ENCODE measurements at places on chromosomes 16 and 17.

DNA sequence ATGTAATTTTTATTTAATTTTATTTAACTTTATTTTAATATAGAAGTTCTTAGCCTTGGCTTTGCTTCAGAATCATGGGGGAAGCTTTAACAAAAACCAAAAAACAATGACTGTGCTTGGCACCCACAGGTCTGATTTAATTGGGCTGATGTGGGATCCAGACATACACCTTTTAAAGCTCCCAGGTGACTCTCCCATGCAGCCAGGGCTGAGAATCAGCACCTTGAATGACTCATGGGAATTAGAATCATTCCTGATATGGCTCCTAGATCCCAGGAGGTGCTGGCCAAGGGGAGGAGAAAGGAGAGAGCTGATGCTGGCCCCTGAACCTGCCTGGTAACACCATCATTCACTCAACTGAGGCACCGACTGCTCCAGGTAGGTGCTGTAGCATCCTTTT lies 240.7 kb downstream of the PARN start:
- DNase-seq, result no peak

DNA sequence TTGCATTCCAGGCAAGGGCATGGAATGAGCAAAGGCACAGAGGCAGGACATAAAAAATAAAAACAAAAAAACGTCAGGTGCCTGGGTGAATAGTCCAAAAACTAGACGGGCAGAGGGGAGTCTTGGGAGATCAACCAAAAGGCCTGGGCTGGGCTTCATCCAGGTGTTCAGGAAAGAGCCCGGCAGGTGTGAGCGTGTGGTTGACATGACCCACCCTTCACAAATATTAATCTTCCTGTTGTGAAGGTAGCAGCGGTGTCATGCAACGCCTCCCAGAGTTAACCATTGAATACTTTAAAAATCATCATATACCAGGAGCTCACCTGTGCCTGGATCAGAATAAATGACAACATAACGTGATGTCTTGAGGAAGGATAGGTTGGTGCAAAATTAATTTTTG lies 90.6 kb downstream of the USP22 start:
- DNase-seq, result no peak

GRCh38 chr17:36999471-36999870 lies 50.7 kb downstream of the AATF start:
- DNase-seq, result no peak

DNA sequence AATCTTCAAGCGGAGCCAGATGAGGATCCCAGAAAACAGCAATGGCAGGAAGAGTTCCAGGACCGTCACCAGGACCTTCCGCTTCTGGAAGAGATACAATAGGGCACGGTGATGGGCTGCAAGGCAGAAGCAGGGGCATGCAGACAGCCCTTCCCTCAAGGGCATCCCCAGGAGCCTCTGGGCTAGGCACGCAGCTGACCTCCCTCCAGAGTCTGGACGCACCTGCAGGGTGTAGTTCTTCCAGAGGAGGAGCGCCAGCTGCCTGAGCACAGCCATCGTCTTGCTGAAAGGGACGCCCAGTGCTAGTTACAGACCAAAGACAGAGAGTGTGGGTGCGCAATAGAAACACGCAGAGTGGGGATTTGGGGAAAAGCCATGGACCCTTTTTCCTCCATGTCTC lies 14.3 kb downstream of the ABCA3 start:
- DNase-seq, result no peak

DNA sequence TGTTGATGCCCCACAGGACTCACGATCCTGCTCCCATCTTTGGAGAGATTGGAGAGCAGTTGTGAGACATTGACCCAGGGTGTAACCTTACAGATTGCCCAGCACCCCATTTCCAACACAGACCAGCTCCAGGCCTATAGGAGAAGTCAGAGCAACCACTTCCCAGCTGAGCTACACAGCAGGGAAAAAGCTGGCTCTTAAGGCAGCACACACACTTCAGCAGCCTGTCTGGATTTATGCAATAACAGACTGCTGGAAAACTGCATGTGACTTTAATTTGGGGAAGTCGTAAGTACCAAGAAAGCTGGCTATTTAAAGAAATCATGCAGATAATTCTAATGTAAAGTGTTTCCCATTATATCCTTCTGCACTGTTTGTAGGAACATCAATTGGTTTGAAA lies 30.8 kb downstream of the NOG start:
- no peak for DNase-seq

Data from GM03348 (cell line).